ENCODE measurements at places on chromosomes 11 and 22.

DNA sequence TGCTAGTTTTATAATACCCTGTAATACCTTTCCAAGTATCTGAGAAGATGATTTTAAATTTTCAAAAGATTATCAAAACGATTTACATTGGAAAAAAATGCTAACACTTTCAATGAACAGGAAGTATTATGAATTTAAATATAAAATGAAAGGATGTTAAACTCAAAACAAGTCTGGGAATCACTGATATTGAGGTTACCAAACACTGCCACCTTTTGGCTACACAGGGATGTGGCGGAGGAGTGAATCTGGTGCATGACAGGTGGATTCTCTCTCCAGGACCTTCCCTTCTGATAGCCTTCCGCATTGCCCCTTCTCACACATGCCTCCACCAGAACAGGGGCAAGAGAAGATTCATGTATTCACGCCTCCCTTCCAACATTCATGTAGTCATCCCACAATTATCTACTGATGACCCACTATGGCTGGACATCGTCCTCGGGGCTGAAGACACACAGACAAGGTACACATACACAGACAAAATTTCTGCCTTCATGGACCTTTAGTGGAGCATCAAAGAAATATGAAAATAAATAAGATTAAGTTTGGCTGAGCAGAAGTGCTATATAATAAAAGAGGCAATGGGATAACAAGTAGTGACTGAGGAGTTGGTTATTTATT is 34.7 kb downstream of the ATG16L2 start:
- no peak for DNase-seq

DNA sequence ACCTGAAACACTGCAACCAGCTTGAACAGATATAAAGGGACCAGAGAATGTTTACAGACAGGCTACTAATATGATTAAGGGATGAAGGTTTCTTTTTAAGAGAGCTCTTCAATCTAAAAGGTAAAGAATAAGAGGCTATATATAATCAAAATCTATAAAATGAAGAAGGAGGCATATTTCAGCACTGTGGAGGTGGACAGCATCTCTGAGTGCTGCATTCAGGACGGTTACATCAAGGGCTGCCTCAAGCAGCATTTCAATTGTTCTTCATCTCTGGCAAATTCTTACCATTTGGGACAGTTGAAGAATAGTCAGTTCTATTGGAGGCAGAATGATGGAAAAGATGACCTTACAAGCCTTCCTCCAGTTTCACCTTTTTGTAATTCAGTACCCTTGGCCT is 139.6 kb upstream of the LMO1 start:
- no peak for DNase-seq

GRCh38 chr11:1505480-1505879 is 18.9 kb upstream of the MOB2 start:
- no peak for DNase-seq

GRCh38 chr11:26510164-26510563 is 61.9 kb downstream of the MUC15 start:
- no peak for DNase-seq

GRCh38 chr11:26860895-26861294 is 133.0 kb upstream of the FIBIN start:
- no peak for DNase-seq

- no peak for DNase-seq
Observed at GRCh38 chr11:121659811-121660210, 207.0 kb upstream of the SORL1-AS1 start.

- no peak for DNase-seq
Observed at GRCh38 chr11:95697614-95698408, 91.8 kb downstream of the FAM76B start.

DNA sequence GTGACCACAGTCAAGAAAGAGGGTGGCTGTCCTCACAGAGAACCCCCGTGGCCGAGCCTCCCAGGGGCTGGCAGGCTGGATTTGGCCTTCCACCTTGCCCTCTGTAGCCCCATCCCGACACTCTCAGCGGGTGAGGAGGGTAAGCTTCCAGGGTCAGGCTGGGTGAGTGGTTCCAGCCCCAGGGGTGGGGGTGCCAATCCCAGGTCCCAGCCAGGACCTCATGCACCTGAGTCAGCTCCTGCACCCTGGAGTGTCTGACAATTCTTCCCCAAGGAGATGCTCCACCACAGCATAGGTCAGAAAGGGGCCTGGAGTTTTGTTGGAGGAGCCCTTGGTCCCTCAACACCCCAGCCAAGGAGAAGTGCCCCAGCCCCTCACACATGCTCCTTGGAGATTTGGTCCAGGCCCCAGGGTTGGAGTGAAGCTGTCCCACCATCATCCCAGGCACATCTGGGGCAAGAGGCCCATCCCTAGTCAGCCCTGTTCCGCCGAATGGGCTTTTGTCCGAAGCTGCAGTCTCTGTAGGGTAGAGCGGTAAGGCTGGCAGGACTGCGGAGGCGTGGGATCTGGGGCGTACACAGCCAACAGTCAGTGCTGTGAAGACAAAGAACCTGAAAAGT is 8.4 kb downstream of the LINC01488 start:
- DNase-seq, result no peak

DNA sequence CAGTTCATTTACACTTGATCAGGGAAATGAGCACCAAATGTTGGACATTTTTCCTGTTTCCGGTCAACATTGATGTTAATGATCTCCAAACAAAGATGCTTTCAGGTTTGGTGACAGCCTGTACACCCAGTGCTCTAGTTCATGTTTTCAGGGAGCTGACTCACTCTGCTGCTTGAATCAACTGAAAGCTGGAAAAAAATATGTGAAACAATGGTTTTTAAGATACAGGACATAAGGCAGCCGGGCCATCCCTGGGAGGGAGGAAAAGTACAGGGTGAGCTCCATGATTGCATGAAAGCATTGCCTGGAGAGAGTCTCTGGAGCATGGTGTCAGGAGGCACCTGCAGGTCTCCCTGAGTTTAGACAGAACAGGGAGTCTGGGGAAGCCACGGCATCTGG is 259.6 kb downstream of the TBC1D22A start:
- DNase-seq, result no peak

DNA sequence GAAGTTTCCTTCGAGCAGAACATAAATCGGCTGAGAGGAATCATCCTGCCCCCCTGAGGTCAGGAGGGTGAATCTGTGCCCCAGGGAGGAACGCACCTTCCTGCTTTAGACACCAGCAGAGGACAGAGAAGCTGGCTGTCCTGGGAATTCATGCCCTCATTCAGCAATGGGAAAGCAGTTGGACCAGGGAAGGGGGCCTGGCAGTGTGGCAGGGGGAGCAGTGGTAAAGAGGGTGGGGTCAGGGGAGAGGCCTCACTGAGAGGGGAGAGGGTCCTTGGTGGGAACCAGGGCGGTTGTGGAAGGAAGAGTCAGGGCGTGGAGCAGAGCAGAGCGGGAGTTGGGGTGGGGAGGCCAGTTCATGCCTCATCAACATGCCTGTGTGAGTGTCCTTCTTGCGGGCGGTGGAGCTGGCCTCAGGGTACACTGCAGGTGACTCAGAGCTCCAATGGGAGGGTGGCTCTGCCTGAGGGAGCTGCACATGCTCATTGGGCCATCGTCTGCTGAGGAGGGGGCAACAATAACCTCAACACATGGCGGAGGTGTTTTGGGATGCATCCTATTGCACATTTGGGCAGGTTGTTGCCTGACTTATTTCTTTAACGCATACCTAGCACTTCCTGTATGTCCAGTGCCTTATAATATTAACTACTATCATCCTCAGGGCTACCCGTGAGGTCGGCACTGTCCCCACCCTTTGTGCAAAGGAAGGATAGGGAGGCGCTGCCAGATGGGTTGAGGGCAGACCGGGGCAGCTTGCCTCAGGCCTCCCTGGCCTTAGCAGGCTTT is 23.2 kb downstream of the MED15 start:
- no peak for DNase-seq

GRCh38 chr22:45961679-45962433 is 15.1 kb downstream of the WNT7B start:
- DNase-seq, result no peak

DNA sequence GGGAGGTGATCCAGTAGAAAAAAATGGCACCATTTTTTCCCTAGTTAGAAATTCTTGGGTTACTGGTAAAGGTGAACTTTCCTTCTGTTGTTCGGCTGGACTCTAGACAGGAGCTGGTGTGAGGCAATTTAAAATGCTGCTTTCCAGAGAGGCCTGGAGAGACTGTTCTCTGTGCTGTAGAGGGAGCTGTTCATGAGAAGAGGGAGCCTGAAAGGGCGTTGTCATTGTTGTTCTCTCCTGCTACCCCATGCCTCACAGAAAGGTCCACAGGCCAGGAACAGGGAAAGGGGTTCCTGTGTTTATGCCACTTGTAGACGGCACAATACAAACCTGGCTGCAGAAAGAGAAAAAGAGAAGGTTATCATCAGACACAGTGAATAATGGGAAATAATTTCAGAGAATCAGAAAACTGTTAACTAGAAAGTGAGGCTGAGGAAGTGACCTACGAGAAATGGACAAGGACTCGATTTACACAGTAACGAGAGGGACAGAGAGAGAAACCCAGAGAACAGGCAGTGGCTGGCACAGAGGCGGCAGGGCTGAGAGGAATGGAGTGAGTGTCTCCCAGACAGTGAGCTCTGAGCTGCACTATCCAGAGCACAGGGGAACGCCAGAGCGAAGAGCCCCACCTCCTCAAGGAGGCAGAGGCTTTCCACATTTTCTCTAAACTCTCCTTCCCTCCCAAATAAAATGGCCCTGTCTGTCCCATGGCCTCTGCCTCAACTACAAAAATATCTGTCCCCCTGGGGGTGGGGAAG is 109.2 kb downstream of the RRM1 start:
- no peak for DNase-seq

DNA sequence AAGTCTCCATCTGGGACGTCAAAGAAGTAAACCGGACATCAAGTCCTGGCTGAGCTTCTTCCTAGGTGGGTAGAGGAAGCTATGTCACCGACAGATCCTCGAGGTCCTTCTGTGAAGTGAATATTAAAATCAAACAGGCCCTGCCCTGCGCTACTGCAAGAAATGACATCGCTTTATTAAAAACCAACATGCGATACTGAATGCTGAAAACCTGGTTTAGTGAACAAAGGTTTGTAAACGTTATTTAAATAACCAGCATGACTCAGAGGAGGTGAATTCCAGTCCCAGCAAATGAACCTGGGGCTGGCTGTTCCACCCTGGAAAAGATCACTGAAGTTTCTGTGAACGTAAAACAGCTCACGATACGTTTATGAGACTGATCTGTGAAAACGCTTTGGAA is 645 bp downstream of the RTCB start:
- no peak for DNase-seq

DNA sequence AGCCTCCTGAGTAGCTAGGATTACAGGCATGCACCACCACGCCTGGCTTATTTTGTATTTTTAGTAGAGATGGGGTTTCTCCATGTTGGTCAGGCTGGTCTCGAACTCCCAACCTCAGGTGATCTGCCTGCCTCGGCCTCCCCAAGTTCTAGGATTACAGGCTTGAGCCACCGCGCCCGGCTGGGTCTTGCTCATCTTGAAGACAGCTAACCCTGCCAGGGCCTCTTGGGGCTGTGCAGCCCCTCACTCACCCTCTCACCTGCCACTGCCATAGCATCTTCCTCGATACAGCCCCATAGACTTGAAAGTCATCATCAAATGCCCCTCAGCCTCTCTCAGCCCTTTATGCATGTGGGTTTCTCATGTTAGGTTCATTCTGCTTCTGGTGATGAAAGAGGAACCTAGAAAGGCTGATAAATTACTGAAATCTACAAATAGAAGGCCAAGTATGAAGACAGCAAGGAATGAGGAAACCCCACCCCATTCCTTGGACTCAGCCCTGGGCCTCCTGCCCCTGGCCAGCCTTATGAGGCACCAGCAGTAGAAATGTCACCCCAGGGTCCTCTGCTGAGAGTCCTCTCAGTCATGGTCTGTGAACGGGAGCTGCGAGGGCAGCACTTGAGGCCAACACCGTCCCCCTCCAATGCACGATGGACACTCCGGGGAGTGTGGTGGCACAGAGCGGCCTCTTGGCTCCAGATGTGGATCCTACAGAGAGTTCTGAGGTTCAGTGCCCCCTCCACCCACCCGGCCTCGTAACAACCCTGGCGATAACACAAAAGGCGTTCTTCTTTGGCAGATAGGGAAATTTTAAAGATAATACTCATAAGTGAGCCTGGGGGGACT is 24.8 kb downstream of the SCGB1A1 start:
- DNase-seq, result no peak

DNA sequence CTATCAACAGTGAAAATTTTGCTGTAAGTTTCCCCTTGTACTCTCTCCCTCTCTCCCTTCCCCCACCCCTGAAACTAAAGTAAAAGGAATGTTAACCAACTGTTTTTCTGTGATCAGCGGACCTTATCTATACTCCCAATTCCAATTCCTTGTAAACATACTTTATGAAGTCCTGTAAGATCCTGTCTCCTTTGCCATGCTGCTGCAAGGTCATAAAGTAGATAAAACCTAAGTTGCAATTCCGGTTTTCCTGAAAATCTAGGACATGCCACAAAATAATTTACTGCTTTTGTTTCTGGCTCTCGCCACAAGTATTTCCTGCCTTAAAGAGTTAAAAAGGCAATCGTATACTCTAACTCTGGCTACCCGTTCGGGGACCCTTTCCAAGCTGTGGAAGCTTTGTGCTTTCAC is 1469.0 kb downstream of the LRRC4C start:
- no peak for DNase-seq

GRCh38 chr11:113833151-113833550 is 42.2 kb downstream of the USP28 start:
- no peak for DNase-seq

GRCh38 chr22:35452351-35452781 is 52.4 kb downstream of the MCM5 start:
- DNase-seq, result no peak

DNA sequence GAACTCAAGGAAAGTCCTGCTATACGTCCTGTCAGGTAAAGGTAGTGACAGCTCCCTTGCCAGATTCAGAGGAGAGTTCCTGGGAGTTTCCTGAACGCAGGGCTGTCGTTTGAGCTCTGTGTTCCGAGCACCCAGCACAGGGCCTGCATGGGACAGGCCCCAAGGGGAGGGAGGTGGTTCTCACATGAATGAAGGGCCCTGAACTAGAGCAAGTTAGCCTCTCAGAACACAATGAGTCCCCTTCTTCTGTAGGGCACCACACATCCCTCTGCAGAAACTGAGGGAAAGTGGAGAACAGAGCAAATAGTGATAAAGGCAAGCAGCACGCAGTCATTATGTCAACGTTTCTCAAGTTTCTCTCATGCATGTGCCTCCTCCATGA is 35.3 kb downstream of the NEU3 start:
- no peak for DNase-seq

- no peak for DNase-seq
Observed at GRCh38 chr11:76234021-76234415, 27.7 kb upstream of the WNT11 start.

- peak; percentile 13 for DNase-seq
Observed at GRCh38 chr11:47768101-47768612, 1.0 kb upstream of the FNBP4 start.

DNA sequence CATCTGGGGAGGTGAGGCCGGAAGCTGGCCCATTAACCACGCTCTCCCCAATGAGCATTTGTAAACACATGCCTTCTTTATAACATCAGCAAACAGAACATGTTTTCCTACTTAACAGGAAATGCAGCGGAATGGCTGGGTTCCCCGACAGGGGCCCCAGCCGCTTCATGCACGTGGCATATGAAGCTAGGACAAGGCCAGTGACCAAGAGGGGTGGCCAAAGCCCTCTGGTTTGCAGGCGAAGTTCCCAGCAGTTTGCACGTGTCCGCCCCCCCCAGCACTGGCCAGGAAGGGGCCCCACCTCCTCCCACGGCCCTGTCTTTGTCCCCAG is 38.7 kb upstream of the LINC01488 start:
- DNase-seq, result no peak

GRCh38 chr11:130151196-130151595 is 8.4 kb upstream of the ST14 start:
- no peak for DNase-seq

GRCh38 chr11:116317212-116317611 is 455.6 kb downstream of the BUD13 start:
- no peak for DNase-seq
